DMS79 (cell line): ENCODE measurements at places on chromosomes 6 and 20.

DNA sequence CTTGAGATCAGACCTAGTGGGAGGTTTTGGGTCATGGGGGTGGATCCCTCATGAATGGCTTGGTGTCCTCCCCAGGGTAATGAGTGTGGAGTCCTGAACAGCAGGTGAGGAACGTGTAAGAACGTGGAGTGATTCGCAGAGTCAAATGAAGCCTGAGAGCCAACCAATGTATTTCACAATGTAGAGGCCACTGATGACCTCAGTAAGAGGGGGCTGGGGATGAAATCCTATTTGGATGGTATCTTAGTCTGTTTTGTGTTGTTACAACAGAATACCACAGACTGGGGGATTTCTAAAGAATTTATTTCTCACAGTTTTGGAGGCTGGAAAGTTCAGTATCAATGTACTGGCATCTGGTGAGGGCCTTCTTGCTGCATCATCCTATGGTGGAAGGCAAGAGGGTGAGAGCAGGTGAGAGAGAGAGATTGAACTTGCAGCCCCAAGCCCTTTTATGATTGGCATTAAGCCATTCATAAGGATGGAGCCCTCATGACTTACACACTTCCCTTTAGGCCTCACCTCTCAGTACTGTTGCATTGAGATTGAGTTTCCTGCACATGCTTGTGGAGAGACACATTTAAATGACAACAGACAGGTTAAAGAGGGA, 47.3 kb upstream of the HIVEP1 start:
- DNase-seq = no peak

DNA sequence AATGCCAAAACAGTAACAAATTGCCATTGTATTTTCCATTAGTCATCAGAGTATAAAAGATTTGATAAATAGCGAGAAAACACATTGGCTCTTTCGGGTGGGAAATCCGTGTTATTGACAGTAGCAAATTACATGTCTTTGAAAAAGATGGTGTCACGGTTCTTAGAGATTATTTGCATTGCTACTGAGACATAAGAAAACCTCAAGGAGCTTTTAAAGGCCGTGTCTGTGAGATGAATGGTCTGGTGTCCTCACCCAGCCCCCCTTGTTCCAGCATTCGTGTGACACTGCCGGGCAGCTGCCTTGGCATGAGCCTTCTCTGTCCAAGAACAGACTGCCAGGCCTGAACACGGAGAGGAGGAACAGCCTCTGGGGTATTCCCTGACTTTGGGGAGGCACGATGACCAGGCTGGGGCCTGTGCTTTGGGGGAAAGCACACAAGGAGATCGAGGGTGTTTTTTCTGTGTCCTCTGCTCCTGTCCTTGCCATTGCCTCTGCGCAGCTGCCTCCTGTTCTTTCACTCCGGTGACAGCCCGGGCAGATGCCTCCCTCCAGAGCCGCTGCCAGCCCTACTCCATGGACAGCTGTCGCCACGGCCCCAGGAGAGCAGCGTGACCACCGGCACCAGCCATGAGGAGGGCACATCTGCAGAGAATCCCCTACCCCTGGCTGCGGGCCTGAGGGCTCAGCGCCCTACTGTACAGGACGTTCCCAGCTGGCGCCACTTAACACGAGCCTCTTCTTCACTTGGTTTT, 167.7 kb upstream of the CDYL start:
- no peak for DNase-seq

- no peak for DNase-seq
These were observed 364.0 kb upstream of the ARID1B start for GRCh38 chr6:156413154-156413553.

GRCh38 chr20:62241506-62241905, 3.2 kb downstream of the OSBPL2 start:
- no peak for DNase-seq

DNA sequence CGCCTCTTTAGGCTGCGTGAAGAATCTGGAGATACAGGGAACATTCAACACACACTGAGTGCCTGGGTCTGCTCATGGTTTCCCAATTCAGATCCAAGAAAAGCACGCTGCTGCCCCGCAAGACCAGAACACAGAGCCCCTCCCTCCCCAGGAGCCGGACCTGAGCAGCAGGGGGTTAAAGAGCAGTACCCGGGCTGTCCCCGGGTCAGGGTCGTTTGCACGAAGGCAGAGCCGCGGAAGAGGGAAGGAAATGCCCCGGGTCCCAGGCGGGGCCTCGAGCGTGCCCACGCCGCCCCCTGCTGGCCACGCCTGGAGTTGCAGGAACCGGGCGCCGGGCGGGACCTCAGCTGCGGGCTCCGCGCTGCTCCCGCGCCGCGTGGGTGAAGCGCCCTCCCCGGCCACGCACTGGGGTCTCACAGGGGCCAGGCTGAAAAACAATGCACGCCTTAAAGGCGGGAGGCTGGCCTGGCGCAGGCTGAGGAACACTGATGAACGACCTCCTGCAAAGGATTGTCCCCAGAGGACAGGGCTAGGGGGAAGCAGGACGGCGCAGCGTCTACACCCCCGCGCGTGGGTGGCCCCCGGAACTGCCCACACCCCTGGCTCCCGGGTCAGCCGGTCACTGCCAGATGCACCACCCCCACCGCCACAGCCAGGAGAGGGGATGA, 48.9 kb downstream of the ANKRD60 start:
- DNase-seq = peak; percentile 4

DNA sequence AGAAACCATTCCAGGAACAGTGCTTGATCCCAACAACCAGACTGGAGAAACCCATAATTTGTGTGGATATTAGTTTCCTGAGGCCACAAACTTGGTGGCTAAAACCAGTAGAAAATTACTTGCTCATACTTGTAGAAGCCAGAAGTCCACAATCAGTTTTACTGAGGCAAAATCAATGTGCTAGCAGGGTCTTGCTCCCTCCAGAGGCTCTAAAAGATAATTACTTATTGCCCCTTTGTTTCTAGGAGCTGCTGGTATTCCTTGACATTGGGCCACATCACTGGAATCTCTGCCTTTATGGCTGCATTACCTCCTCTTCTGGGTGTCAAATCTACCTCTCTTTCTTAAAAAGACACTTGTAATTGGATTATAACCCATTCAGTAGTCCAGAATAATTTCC, 142.2 kb upstream of the SAMD5 start:
- no peak for DNase-seq

GRCh38 chr6:7566107-7566506, 23.9 kb upstream of the SNRNP48 start:
- no peak for DNase-seq

GRCh38 chr6:117137711-117138110, 127.6 kb upstream of the VGLL2 start:
- DNase-seq = no peak

DNA sequence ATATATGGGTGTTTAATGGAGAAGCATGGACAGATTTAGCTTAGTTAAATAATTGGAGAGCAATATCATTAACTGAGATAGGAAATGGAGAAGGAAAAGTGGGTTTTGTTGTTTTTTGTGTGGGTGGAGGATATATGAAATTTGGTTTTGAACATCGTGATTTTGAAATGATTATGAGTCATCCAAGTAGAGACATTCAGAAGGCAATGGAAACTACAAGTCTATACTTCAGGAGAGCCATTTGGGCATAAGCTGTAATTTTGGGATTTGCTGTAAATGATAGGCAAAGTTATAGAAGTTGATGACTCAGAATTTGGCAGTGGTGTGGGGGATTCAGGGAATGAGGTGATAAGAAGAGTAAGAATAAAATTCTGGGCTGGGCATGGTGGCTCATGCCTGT, 27.4 kb upstream of the FAM135A start:
- no peak for DNase-seq

- no peak for DNase-seq
These were observed 216.7 kb downstream of the ZDHHC14 start for GRCh38 chr6:157597461-157598312.

GRCh38 chr6:80142586-80142985, 36.1 kb downstream of the BCKDHB start:
- DNase-seq = no peak
